ENCODE measurements at places on chromosomes 1 and 21.

DNA sequence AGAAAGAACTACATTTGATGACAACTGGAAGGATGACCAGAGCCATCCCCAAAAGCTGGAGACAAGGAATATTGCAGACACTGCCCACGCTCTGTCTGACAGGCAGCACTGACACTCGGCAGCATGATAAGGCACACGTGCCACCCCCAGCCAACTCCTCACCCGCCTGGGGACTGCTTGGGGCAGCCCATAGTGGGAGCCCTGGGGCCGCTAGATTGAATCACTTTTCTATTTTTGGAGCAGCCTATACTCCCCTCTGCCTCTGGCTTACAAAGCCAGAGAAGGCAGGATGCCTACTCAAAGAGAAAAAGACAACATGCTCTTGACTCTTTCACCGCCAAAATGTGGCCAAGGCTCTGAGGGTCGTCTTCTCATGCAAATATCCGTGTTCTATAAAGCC lies 1.3 kb downstream of the SMG5 start:
- no peak for DNase-seq

- no peak for DNase-seq
Measured at GRCh38 chr21:33238565-33239255, 9.0 kb downstream of the IFNAR2 start.

DNA sequence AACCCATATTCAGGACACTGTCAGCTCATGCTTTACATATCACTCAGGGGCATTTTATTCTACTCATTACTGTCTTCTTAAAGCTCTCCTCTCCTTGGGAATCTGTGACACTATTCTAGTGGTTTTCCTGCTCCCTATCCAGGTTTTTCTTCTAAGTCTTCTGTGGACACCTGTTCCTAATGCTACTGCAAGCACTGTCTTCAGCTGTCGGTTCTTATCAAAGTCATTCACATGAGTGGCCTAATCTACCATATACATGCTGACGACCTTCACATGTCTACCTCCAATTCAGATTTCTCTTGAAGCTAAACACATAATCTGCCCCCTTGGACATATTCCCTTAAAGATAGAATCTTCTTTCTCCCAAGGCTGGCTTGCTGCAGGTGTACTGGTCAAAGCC lies 39.8 kb upstream of the PRRX1 start:
- DNase-seq: no peak

DNA sequence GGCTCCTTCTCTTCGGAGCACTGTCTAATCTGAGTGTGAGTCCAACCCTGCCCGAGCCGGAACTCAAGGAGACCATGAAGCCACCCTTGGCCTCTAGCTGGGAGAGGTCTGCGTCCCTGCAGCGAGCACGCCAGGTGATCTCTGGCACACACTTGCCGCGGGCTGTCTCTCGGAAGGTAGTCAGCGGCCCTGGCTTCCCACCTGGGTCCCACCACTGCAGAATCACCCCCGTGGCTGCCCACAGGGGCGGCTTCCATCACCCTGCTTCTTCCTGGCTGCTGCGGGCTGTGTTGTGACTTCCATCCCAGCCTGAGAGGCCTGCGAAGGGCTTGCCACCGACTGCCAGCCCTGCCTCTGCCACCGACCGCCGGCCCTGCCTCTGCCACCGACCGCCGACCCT lies 17.0 kb downstream of the FAAP20 start:
- no peak for DNase-seq

GRCh38 chr1:22534951-22535350 lies 28.3 kb upstream of the EPHA8 start:
- no peak for DNase-seq

- no peak for DNase-seq
Measured at GRCh38 chr1:13864760-13865159, 164.8 kb downstream of the PRDM2 start.

GRCh38 chr1:119893238-119893791 lies 3.0 kb downstream of the ADAM30 start:
- DNase-seq: no peak

GRCh38 chr1:46613661-46614603 lies 2.7 kb downstream of the MOB3C start:
- DNase-seq: no peak

GRCh38 chr21:40143822-40144525 lies 276.7 kb downstream of the PCP4 start:
- DNase-seq: no peak

DNA sequence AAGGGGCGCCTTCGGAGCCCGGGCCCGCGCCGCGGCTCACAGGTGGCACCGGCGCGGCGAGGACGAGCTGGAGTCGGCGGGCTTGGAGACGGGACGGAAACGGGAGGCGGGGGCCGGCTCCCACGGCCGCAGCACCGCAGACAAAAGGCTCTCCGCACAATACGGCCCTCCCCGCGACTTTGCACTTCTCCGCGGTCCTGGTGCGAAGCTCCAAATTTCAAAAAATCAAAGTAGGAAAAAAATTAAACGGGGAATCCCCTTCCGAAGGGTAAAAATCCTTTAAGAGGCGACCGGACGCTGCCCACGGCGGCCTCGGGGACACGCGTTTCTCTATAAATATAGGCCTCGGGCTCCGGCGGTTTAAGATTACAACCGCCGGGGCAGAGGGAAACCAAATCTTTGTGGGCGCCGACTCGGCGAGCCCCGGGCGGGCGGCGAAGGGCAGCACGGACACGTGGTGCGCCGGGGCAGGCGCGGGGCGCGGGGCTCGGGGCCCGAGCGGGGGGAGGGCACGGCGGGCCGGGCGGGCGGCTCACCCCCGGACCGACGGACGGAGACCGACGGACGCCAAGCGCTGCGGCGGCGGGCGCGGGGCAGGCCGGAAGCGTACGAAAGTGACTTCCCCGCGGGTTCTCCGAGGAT lies 453 bp downstream of the PABPC4 start:
- no peak for DNase-seq

DNA sequence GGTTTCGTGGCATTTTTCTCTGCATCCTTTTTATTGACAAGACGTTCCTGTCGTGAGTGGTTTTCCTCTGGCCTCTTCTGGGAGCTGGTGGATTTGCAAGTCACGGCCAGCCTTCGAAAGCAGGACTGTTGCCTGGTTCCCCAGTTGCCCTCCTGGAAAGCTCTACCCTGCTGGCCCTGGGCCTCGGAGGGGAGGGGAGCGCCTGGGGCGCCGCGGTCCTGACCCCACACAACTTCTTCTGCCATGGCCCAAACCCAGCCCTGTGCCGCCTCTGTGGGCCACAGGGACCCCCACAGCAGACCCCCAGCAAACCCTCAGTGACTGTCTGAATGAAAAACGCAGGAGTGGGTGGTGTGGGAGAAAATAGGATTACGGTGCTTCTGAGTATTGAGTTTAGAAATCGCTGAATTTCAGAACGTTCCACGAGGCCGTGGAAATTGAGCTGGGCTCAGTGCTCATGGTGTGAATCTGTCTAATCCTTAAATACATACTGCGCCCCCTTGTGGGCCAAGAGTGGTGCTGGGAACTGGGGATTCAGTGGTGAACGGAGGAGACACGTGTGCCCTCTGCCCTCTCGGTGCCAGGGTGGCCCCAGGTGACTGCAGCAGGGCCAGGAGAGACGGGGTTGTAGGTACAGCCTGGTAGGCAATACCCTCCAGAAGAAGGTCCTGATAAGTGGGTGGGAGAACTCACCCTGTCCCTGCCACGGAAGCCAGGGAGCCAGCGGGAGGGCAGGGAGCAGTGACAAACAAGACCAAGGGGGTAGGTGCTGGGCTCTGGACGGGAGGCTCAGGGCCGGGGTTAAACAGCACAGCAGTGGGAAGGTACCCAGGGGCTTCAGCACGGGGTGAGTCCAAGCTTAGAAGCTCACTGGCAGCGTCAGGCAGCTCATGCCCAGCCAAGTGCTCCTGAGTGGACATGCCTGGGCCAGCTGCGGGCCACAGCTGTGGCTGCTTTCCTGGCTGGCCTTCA lies 101.2 kb upstream of the COL6A1 start:
- no peak for DNase-seq

GRCh38 chr21:38165466-38166172 lies 91.2 kb upstream of the KCNJ15 start:
- DNase-seq: no peak

DNA sequence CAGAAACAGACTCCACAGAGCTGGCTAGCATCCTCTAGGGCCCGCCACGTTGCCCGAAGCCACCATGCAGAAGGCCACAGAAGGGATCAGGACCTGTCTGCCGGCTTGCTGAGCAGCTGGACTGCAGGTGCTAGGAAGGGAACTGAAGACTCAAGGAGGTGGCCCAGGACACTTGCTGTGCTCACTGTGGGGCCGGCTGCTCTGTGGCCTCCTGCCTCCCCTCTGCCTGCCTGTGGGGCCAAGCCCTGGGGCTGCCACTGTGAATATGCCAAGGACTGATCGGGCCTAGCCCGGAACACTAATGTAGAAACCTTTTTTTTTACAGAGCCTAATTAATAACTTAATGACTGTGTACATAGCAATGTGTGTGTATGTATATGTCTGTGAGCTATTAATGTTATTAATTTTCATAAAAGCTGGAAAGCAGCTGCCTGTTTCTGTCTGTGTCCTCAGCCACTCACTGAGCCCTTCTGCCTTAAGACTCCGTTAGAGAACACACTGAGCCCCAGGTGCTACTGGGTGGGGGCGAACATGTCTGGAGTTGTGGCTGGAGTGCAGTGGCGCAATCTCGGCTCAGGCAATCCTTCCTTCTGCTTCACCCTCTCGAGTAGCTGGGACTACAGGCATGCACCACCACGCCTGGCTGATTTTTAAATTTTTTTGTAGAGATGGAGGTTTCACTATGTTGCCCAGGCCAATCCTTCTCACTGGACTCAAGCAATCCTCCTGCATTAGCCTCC lies 14.8 kb downstream of the MFSD2A start:
- DNase-seq: no peak

DNA sequence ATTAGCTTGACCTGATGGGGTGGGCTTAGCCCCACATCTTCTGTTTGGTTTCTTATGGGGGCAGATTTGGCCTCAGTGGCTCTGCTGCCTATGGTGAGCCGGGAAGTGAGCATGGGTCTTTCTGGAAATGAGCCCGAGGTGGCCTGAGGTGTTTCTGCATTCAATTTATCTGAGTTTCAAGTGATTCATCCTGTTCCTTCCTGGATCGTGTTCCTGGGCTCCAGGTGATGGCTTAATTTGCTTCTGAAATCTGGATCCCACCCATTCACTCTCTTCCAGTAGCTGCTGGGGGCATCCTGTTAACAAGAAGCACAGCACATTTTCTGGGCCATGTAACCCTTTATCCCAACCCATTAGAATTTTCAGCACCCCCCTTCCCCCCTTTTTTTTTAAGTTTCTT lies 324.6 kb downstream of the CAMTA1 start:
- DNase-seq: no peak

GRCh38 chr1:27569088-27569460 lies 34.9 kb downstream of the AHDC1 start:
- no peak for DNase-seq

All from vagina (tissue), 2 donors.